CD8-positive, alpha-beta memory T cell (primary cell): ENCODE measurements at places on chromosomes 12 and 14. TPM values are rescaled to one million over a fixed set of nuclear protein-coding genes. Genes with fewer than 3 reads are reported as not detected.

- H3K27ac ChIP-seq, result no peak overlapping the region
- peaks cover 12% of the 10 kb centered on the region for H3K4me1 ChIP-seq
- no peak overlapping the region for H3K4me3 ChIP-seq
- DNase-seq, result peak; percentile 17
- no peaks in the 10 kb centered on the region for H3K27me3 ChIP-seq
Observed at GRCh38 chr14:63717702-63718101, 10.2 kb downstream of the SGPP1 start.

The CDCA3 gene
- 37.6 TPM for total RNA-seq

GRCh38 chr14:91293281-91293680 is 48.8 kb upstream of the GPR68 start:
- no peak overlapping the region for H3K4me3 ChIP-seq
- H3K27ac ChIP-seq, result no peak overlapping the region
- DNase-seq, result no peak
- no peaks in the 10 kb centered on the region for H3K27me3 ChIP-seq
- no peaks in the 10 kb centered on the region for H3K4me1 ChIP-seq

- no peaks in the 10 kb centered on the region for H3K4me1 ChIP-seq
- no peak for DNase-seq
- H3K4me3 ChIP-seq, result no peak overlapping the region
- no peak overlapping the region for H3K27ac ChIP-seq
- no peaks in the 10 kb centered on the region for H3K36me3 ChIP-seq
Observed at GRCh38 chr12:88530868-88531267, 49.4 kb downstream of the KITLG start.

DNA sequence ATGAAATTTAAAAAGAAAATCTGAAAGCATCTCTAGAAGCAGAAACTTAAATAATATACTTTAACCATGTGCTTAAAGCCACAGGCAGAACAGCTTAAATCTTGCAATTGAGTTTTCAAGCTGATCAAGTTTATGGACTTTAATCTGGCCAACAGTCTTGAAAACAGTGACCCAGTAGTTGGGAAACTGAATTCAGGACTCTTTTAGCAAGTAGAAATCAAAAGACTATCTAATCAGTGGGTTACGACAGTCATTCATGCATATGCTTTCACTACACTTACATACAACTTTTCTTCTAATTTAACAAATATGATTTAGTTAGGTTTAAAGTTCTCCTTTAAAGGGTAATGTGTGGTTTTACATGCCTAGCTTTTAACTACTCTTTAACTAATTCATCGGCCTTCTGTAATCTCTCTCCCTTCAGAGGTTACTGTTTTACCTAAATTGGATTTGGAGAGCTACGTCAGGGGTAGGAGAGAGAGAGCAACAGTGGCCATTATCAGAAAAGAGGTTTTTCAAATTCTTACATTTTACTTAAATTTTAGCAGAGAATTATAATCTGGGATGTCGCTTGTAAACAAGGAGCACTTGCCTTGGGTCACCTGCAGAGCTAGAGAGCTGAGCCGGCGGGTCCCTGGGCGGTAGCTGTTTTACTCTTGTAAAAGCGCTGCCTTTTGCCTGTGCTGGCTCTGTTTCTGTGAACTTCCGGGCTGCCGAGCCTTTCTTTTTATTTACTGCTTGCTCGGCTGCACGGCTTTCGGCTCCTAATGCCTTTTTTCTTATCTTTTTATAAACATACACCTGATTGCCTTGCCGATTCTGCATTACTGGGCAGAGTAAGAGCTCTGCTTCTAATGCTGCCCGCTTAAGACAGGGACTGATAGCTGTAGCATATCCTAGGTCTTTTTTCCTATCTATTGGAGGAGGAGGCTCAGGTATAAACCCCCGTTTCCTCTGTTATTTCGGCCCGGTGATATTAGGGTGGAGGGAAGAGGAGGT is 17.4 kb upstream of the LYZ start:
- peak overlapping the region; percentile 73 for H3K4me3 ChIP-seq
- peaks cover 47% of the 10 kb centered on the region for H3K4me1 ChIP-seq
- no peaks in the 10 kb centered on the region for H3K36me3 ChIP-seq
- peak overlapping the region; percentile 79 for H3K27ac ChIP-seq
- H3K27me3 ChIP-seq, result no peaks in the 10 kb centered on the region

- no peak overlapping the region for H3K27ac ChIP-seq
- no peak overlapping the region for H3K4me3 ChIP-seq
- no peak for DNase-seq
- no peaks in the 10 kb centered on the region for H3K4me1 ChIP-seq
Observed at GRCh38 chr12:102645968-102646367, 165.6 kb upstream of the IGF1 start.

GRCh38 chr12:57521525-57522010 is 1.1 kb upstream of the MBD6 start:
- H3K4me3 ChIP-seq, result peak overlapping the region; percentile 74
- peaks cover 54% of the 10 kb centered on the region for H3K4me1 ChIP-seq
- no peaks in the 10 kb centered on the region for H3K27me3 ChIP-seq
- H3K27ac ChIP-seq, result peak overlapping the region; percentile 87

DNA sequence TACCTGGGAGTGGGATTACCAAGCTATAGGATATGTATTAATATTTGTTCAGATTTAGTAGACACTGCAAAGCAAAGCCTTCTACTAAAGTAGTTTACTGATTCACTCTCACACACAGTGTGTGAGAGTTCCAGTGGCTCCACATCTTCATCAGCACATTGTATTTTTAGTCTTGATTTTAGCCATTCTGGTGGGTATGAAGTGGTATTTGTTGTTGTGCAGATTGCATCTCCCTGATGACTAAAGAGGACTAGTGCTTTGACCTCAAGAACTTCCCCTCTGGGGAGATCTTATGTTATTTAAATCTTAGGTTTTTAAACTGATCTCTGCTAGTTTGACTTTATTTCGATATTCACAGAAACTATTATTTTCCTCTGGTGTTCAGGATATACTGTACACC is 479.7 kb upstream of the RGS6 start:
- H3K4me1 ChIP-seq, result no peaks in the 10 kb centered on the region
- DNase-seq, result no peak
- H3K36me3 ChIP-seq, result no peaks in the 10 kb centered on the region
- no peak overlapping the region for H3K4me3 ChIP-seq
- no peak overlapping the region for H3K27ac ChIP-seq

The RHOJ gene
- total RNA-seq, result not detected

DNA sequence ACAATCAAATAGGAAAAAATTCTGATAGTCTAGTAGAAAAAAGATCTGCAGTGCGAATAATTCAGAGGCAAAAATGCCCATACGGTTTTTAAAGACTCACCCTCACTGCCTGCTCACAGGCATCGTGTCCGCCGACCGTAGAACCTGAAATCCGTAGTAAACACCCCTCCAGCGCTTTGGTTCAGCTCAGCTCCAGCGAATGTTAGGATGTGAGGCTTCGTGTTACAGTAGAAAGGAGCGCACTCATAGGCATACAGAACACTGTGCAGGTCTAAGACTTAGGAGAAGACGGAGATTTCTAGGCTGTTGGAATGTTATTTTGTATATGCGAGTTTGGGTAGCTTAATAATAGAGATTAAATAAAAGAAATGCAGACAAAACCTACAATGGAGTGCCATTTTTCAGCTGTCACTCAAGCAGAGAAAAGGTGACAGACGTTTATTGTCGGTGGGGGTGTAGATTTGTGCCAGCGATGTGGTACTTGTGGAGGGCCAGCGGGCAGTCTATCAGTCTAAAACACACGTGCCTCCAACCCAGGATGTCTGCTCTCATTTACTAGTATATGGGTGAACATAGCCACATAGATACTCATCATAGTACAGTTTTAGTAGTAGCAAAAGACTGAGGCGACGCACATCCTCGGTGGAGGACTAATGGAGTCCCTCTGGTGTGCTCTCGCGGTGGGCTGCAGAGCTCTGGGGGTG is 25.7 kb downstream of the SFSWAP start:
- no peaks in the 10 kb centered on the region for H3K27me3 ChIP-seq
- peaks cover 37% of the 10 kb centered on the region for H3K36me3 ChIP-seq
- no peaks in the 10 kb centered on the region for H3K4me1 ChIP-seq
- H3K4me3 ChIP-seq, result no peak overlapping the region
- no peak overlapping the region for H3K27ac ChIP-seq

DNA sequence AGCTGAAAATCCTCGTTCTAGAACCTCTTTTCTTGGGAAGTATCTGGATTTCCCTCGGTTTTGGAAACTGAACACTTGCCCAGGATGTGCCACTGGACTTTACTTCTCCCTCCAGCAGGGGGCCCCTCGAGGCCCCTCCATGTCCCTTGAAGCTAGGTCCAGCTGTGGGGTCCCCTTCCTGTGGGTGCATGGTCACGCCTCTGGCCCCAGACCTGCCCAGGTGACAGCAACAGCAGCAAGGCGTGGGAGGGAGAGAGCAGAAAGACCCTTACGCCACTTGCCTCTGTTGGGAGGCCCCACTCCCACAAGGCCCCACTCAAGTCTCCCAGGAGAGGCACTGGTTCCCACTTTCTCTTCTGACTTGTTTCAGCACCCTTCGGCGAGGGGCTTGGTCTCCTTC is 3.1 kb downstream of the SLC25A29 start:
- no peak overlapping the region for H3K4me3 ChIP-seq
- no peaks in the 10 kb centered on the region for H3K27me3 ChIP-seq
- H3K36me3 ChIP-seq, result no peaks in the 10 kb centered on the region
- DNase-seq, result no peak

The SIX6 gene
- total RNA-seq, result not detected

The SDR9C7 gene
- total RNA-seq, result not detected

DNA sequence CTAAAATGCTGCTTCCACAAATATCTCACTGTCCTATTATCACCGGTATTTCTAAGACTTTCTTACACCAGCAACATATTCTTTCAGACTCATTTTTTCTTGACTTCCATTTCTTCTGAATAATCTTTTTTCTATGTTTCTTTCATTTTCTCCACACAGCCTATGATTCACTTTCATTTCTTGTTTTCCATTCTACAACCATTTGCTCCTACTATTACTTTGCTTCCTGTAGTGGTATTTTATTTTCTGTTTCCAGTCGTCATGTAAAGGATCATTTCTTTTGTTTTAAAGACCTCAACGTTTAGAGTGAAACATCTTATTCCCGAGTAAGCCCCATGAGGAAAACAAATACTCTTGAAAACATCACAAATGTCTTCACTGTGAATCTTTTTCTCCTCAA is 182.2 kb upstream of the MDGA2 start:
- no peak overlapping the region for H3K27ac ChIP-seq
- H3K36me3 ChIP-seq, result no peaks in the 10 kb centered on the region
- no peaks in the 10 kb centered on the region for H3K4me1 ChIP-seq

The IL23A gene
- total RNA-seq, result 26.9 TPM
